ENCODE measurements at places on chromosomes 16 and 17. TPM values are rescaled to one million over a fixed set of nuclear protein-coding genes. Genes with fewer than 3 reads are reported as not detected.

The TBC1D3I gene
- 0.46 TPM for total RNA-seq

The CDR2L gene
- 41.1 TPM for total RNA-seq

The SDR42E1 gene
- 1.3 TPM for total RNA-seq

The OR2C1 gene
- not detected for total RNA-seq

The PLEKHM1 gene
- 22.8 TPM for total RNA-seq

The KRTAP1-1 gene
- total RNA-seq: not detected

The HS3ST2 gene
- total RNA-seq: not detected
